Activated T-helper 17 cell treated with anti-CD3 and anti-CD28 coated beads, Interleukin-2, amount 50 U/mL, for 72 hours (primary cell): ENCODE measurements at places on chromosomes 6 and 20.

GRCh38 chr20:1676650-1677049 is 19.1 kb upstream of the SIRPG start:
- peak; percentile 24 for ATAC-seq

DNA sequence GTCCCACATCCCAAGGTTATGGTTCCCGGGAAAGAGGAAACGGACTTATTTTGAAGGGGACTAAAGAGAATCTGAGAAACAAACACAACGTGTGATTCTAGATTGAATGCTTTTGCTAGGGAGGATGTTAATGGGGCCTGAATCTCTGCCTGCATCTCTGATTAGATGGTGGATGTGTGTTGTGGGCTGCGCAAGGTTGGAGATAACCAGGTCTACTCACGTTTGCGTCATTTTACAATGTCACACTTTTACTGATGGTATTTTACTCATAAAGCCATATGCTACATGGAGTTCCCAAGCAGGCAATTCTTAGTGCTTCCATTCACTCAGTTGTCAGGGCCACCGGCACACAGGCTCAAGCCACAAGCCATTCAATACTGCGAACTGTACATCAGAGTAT is 23.2 kb upstream of the CCR6 start:
- no peak for ATAC-seq

DNA sequence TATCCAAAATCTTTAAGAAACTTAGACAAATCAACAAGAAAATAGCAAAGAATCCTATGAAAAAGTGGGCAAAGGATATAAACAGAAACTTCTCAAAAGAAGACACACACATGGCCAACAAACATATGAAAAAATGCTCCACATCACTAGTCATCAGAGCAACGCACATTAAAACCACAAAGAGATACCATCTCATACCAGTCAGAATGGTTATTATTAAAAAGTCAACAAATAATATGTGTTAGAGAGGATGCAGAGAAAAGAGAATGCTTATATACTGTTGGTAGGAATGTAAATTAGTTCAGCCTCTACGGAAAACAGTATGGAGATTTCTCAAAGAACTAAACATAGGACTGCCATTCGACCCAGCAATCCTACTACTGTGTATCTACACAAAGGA is 212.0 kb upstream of the DTNBP1 start:
- no peak for ATAC-seq

DNA sequence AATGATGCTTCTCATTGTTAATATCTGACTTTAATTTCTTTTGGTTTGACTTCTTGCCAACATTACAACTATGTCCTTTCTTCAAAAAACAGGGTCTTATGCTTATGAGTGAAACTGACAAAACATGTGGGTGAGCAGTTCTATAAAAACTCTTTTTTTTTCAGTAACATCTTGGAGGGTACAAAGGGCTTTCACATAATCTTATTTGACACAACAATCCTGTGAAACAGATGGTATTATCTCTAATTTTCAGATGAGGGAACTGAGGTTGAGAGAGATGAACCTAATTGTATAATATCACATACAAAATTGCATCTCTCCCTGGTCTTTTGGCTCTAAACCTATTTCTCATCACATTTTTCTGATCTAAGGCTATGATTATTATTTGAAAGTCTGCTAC is 38.3 kb downstream of the MAPK14 start:
- no peak for ATAC-seq

DNA sequence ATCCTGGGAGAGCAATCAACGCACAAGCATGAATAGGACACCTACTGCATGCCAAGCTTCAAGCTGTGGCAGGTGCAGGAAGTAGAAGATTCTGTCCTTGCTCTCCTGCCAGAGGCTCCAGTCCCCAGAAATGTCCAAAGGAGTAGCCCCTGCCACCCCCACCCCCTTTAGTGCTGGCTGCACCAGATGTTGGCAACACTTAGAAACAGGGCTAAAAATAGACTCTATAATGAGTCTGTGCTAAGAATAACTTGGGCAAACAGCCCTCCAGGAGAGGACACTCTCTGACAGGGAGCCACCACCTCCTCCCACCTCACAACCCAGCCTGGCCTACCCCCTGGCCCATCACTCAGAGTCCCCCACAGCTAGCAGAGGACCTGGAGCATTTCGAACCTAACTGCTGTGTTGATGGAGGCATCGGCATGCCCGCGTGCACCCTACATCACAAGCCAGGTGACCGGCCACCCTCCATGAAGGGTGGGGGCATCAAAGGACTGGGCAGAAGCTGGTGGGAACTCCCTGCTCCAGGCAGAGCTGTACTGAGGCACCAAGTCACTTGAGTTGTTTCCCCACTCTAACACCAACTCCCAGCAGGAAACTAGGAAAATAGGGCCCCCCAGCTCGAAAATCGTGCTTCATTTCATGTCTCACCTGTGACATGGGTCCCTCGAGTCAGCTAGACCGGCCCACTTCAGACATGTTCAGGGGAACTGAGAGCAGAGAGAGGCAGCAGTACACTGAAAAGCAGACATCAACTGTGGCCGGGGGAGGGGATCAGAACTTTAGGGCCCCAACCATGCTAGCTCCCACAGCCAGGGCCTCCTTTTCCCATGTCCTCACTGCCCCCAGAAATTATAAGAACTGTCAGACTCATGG is 18.7 kb downstream of the TFEB start:
- ATAC-seq, result no peak

DNA sequence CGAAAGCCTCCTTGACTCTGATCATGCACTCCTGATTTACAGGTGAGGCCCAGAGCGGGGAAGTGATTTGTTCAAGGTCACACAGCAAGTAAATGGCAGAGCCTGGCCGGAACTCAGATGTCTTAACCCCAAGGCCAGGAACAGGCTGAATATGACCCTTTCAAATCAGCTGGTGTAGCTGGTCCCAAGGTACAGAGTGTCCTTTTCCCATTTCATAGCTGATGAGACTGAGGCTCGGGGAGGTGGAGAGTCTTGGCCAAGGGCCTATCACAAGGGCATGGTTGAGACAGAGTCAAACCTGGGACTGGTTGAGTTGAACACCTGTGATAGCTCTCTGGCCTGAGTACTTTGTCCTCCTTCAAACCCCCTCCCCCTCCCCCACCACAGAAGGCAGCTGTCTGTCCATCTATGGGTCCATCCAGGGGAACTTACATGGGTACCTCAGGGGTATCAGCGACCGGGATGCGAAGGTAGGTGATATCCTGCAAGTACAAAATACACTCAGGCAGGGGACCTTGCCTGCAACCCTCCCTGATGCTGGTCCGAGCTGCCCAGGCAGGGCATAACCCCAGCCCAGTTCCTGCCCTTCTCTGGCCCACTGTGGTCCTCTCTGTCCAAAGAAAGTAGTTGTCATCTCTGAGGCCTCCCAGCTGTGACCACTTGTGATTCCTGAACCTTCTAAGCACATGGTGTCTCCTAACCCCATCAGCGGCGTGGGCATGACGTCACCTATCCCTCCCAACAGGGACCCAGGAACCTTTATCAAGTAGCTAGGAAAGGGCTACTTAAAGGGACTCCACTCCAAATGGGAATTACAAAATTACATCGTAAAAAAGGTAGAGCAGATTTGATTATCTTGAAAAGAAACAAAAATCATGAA is 5.6 kb downstream of the DUSP15 start:
- ATAC-seq, result no peak

DNA sequence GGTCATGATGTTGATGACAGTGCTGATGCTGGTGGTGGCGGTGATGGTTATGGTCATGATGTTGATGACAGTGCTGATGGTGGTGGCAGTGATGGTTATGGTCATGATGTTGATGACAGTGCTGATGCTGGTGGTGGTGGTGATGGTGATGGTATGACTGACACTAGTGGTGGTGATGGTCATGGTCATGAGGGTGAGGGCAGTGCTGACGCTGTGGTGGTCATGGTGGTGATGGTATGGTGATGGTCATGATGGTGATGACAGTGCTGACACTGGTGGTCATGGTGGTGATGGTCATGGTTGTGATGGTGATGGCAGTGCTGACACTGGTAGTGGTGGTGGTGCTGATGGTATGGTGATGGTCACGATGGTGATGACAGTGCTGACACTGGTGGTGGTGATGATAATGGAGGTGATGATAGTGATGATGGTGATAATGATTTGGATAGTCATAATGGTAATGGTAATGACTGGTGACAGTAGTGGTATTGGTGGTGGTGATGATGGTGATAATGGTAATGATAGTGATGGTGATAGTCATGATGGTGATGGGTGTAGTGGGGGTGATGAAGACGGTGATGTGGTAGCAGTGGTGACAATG is 206.2 kb downstream of the CDH4 start:
- ATAC-seq, result no peak

DNA sequence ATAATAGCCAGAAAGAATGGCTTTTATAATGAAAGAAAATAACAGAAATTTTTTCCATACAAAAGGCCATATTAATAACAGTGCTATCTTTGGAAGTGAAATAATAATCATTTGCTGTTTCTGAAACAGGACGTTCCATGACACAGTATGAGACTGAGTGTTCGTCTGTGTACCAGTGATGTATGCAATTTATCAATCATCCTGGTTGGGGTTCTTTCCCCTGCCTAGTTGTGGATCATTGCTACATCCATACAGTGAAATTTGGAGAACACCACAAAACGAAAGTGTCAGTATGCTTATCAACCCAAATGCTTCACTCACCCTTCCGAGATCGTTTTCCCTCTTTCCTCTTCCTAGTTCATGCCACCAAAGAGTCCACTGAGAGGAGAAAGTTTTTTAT is 151.4 kb upstream of the PRDM1 start:
- peak; percentile 23 for ATAC-seq

DNA sequence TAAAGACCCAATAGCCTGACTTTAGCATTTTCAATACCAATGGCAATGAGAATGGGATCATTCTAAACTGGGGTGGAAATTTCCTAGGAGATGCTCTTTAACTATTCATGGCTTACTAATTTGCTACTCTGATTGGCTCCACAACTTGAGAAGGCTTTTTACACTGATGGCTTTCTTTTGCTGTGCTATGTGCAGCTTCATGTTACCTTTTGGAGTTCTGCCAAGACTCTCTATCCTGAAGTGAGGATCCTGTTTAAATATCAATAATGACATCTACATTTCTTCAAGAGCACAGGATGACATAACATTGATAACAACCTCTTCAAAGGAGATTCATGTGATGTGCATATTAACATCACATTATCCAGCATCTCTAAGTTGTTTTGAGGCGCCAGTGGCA is 43.4 kb upstream of the SIRPG start:
- ATAC-seq, result no peak

- no peak for ATAC-seq
These were observed 22.3 kb downstream of the C6orf163 start for GRCh38 chr6:87366899-87367298.

- ATAC-seq, result no peak
These were observed 50.6 kb downstream of the NUP153 start for GRCh38 chr6:17656092-17656491.

DNA sequence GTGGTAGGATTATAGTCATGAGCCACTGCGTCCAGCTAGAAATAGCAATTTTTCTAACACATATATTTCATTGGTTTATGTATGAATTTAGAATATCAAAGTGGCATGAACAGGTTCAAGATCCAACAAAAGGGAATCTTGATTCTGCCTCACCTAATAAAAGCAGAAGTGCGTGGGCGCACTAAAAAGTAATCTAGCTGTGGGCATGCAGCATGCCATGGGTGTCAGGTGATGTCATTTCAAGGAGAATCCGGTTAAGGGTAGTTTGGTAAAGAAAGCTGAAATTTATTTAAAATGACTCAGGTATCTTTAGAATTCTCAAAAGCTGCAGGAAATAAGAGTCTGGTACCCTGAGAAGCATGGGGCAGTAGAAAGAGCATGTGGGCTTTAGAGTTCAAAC is 17.6 kb downstream of the LRRN4 start:
- ATAC-seq, result no peak

DNA sequence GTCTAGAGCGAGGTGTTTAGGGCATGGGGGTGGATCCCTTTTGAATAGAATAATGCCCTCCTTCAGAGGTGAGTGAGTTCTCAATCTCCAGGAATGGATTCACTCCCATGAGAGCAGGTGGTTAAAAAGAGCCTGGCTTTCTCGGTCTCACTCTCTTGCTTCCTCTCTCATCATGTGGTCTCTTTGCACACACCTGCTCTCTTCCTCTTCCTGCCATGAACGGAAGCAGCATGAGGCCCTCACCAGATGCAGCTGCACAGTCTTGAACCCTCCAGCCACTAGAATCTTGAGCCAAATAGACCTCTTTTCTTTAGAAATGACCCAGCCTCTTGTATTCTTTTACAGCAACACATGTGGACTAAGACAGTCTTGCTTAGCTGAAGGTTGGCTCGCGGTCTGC is 119.3 kb downstream of the BMP7 start:
- ATAC-seq, result no peak
